ENCODE measurements at places on chromosomes 7 and 10. TPM values are rescaled to one million over a fixed set of nuclear protein-coding genes. Genes with fewer than 3 reads are reported as not detected.

The NRBF2 gene
- total RNA-seq = 15.0 TPM

GRCh38 chr7:158281441-158281840, 306.2 kb downstream of the PTPRN2 start:
- peak; percentile 49 for DNase-seq

- no peak for DNase-seq
Observed at GRCh38 chr10:61354401-61354975, 98.7 kb downstream of the TMEM26 start.

GRCh38 chr10:17003151-17003550, 126.5 kb downstream of the CUBN start:
- DNase-seq = no peak

DNA sequence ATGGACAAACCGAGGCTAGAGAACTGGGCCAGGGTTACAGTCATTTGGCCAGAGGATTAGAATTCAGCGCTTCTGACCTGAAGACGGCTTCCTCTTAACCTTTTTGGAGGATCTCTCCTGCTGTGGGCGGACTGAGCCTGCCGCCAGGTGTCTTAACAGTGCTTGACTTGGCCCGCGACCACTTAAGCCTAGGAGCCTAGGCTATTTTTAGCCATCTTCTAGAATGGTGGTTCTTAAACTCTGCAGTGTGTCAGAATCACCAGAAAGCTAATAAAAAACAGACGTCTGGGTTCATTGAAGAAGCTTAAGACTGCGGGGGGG, 722 bp downstream of the MDH2 start:
- no peak for DNase-seq

DNA sequence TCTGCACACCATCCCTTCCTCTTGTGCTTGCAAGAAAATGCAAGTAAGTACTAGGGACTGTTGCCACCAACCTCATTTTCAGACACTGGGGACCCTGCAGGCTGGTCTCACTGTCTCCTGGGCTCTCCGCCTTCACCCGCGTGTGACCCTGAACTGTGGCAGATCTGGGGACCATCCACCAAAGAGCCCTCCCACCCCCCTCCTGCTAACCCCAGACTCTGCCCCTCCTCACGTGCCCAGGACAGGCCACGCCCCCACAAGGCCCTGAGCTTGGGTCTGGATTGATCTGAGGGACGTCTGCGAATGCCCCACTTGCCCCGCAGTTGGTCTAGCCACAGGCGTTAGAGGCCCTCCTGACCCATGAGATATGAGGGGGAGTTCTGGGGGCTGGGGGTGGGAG, 8.1 kb downstream of the CNPY1 start:
- no peak for DNase-seq

GRCh38 chr10:117299435-117299834, 58.5 kb downstream of the SLC18A2 start:
- DNase-seq = no peak

GRCh38 chr7:3464900-3465622, 164.0 kb downstream of the SDK1 start:
- no peak for DNase-seq

All from sigmoid colon (tissue), 7 donors.